Cardiac septum (tissue), 1 donor: ENCODE measurements at places on chromosomes 12 and 14. TPM values are rescaled to one million over a fixed set of nuclear protein-coding genes. Genes with fewer than 3 reads are reported as not detected.

DNA sequence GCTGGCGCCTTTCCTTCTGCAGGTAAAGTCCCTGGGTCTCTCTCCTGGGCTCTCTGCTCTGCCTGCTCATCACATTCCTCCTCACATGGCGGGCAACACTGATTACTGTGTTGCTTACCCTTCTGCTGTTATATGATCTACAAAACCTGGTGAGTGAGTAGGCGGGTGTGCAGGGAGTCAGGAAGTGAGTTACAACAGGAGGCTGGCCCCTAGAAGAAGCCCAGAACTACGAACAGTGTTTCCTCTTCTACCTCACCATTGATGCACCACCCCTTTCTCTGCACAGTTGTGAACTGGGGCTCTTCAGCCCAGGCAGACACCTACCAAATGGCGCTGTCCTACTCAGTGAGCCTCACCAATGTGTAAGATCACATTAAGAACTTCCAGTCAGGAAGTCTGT lies 4.9 kb upstream of the KLHL33 start:
- DNase-seq, result no peak

Gene DTX1
- total RNA-seq, result 2.6 TPM

DNA sequence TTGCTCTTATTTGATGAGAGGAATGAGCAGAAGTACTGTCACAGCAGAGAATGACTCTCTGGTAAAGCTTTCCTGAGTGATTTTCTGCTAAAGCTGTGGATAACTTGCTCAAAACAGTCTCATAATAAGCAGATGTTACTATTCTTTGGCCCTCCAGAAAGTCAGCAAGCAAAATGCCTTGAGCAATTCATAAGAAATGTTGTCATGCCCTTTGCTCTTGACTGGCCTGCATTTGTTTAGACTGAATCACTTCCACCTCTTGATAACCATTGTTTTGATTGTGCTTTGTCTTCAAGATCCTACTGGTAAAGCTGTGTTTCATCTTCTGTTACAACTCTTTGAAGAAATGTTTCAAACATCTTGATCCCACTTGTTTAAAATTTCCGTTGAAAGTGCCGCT lies 457.9 kb upstream of the FOXG1 start:
- DNase-seq, result no peak

DNA sequence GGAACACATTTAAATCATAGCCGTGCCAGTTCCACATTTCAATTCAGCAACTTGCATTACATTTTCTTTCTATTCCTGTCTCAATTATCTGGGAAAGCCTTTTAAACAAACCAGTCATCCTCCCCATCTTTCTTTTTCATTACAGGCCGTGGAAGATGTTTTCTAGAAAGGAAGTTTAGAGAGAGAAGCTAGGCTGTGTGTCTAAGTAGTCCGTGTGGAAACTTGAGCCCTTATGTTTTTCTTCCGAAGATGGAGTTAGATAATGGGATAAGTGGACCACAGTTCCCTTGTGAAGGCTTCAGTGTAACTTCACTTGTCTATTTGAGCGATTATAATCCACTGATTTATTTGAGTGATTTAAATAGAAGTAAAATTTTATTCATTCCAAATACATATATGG lies 12.4 kb upstream of the PPM1H start:
- no peak for DNase-seq

GRCh38 chr12:26813812-26814211 lies 19.2 kb downstream of the ITPR2 start:
- no peak for DNase-seq

- DNase-seq, result no peak
Observed at GRCh38 chr12:86233126-86233525, 23.1 kb downstream of the MGAT4C start.

Gene GPR132
- total RNA-seq, result 0.73 TPM

DNA sequence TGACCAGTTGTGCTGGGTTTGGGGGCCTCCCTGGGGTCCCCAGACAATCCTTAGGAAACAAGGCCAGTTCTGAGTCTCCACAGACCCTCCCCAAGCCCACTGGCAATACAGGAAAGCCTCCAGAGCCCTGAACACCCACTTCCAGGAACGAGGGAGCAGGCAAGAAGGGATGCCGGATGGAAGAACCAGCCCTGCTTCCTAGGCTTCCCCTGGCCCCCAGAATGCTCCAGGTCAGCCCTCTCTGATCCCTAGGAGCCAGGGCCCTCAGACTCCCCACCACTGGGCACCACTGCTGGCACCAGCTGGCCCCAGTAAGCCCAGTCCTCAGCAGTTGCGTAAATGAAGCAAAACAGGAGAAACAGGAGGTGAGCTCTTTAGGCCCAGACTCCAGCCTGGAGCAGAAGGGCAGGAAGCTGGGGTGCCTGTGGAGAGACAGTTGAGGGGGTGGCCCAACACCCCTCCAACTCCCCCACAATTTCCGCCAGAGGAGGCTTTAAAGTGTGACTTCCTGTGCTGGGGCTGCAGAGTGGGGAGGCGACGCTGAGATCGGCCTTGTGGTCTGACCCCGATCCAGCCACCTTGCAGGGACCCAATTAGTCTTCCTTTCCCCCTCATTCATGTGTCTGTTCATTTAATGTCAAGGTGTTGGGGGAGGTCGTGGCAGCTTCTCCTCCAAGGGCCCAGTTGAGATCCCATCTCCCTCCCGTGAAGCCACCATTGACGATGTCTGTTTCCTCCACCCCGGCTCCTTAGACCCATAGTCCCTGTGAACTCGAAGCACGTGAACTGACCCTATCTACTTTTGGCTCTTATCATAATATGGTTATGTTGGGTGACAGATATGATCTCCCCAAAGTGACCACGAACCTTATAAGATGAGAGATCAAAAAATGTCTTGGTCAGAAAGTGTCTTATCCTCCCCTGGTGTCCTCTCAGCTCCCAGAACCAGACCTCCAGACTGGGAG lies 4.7 kb downstream of the TNFRSF1A start:
- no peak for DNase-seq

- DNase-seq, result no peak
Observed at GRCh38 chr12:74963867-74964331, 245.7 kb downstream of the KCNC2 start.

GRCh38 chr14:79411403-79412174 lies 799.7 kb downstream of the DIO2 start:
- no peak for DNase-seq

GRCh38 chr14:79293482-79294177 lies 917.7 kb downstream of the DIO2 start:
- no peak for DNase-seq

GRCh38 chr14:55245657-55246268 lies 25.5 kb upstream of the FBXO34 start:
- DNase-seq, result no peak

GRCh38 chr12:13454991-13455777 lies 258.7 kb downstream of the EMP1 start:
- no peak for DNase-seq

Gene PEX5
- total RNA-seq, result 30.3 TPM

GRCh38 chr12:43337571-43338444 lies 214.2 kb downstream of the ADAMTS20 start:
- DNase-seq, result no peak

DNA sequence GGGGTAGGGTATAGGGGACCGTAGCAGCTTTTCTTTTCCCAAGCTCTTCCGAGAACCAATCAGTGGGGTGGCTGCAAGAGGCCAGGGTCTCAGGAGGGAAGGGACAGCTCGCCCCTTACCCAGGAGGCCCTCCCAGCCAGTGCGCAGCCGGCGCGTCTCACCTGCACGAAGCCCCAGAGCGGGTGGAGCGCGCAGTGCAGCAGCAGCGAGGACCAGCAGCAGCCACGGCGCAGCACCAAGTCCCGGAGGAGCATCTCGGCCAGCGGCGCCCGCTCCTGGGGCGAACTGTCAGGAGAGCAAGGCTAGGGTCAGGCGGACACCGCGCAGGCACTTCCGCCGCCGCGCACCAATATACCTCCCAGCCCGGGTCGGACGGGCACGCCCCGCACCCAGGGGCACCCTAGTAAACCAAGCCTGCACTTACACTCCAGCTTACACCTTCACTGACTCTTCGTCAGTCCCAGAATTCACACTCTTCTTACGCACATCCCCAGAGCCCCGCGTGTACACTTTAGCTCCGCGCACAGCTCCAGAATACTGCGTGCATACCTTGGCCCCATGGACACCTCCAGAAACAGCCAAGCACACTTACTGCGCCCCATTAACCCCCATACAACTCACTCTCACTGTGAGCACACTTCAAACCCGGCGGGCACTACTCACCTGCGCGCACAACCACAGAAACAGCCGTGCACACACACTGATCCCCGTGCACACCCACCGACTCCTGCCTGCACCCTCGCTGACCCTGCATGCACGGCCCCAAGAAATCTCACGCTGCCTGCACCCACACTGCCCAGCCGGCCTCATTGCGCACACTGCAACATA lies 606 bp downstream of the PRIMA1 start:
- DNase-seq, result no peak

Gene SERPINA1
- total RNA-seq, result 6.0 TPM

DNA sequence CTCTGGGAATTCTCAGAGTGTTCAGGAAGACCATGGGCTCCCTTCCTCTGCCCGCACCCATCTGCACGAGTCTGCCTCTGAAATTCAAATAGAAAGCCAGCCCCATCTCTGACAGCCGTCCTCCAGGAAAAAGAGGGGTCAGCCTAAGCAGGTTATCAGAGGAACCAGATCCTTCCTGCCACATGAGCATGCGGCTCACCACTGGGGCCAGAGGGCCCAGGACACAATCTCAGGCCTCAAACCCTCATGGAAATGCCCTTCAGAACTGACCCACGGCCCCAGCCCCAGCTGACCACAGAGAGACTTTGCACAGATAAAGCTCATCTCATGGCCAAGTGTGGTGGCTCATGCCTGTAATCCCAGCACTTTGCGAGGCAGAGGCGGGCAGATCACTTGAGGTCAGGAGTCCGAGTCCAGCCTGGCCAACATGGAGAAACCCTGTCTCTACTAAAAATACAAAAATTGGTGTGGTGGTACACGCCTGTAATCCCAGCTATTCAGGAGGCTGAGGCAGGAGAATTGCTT lies 23.2 kb downstream of the PXN start:
- no peak for DNase-seq

DNA sequence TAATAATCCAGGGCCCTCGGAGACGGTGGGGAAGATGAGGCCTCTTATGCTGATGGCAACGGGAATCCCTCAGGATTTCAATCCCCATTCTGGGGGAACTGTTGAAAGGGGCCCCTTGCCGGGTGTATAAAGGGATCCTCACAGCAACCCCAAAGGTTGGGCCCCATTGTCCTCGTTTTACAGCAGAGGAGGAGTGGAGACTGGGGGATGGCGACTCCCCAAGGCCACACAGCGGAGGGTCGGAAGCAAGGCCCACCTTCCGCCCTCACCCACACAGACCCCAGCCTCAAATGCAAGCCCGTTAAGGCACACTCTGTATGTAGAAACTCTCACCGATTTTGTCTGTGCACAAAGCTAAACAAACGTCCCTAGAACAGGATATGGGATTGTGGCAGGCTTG lies 327.9 kb upstream of the DIO3 start:
- DNase-seq, result no peak

- DNase-seq, result no peak
Observed at GRCh38 chr12:56591961-56592360, 38.2 kb downstream of the BAZ2A start.

Gene KRT75
- not detected for total RNA-seq

Gene NOVA1
- total RNA-seq, result 4.4 TPM

DNA sequence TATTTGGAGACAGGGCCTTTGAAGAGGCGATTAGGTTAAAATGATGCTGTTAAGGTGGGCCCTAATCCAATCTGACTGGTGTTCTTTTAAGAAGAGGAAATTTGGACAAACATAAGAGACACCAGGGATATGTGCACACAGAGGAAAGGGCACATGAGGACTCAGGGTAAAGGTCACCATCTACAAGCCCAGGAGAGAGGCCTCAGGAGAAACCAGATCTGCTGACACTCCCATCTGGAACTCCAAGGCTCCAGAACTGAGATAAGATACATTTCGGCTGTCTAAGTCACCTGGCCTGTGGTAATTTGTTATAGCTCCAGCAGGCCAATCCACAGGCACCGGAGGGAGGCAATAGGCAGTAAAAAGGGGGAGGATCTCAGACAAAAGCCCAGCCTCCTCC lies 48.6 kb downstream of the KICS2 start:
- no peak for DNase-seq

Gene NUAK1
- 66.8 TPM for total RNA-seq

GRCh38 chr14:74620497-74620921 lies 8.5 kb upstream of the LTBP2 start:
- no peak for DNase-seq

Gene AQP2
- not detected for total RNA-seq

Gene USP44
- total RNA-seq, result 0.35 TPM

Gene SERPINA10
- total RNA-seq, result not detected

DNA sequence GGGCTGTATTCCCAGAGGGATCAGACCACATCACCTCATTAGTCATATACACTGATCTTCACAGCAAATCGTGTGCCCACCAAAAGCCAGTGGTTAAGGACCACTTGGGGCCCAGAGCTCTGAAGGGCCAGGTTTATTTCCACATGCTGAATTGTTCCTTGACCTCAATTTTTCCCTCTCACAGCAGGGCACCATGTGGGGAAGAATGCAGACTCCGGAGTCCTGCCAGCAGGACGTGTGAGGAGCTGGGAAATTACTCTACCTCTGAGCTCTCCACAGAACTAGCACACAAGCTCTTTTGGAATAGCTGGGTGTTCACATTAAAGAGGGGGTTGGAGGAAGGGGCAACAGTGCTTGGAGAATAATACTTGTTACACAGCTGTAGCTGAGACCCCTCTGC lies 57.6 kb upstream of the SEL1L start:
- DNase-seq, result no peak

Gene LMNTD1
- total RNA-seq, result 0.51 TPM

GRCh38 chr14:70988452-70988851 lies 81.2 kb downstream of the PCNX1 start:
- no peak for DNase-seq

- DNase-seq, result no peak
Observed at GRCh38 chr14:52356025-52356424, 41.9 kb downstream of the PTGER2 start.

- no peak for DNase-seq
Observed at GRCh38 chr12:65500091-65500900, 221.8 kb downstream of the MSRB3 start.

Gene NYNRIN
- 5.0 TPM for total RNA-seq

Gene BCL2L14
- not detected for total RNA-seq

DNA sequence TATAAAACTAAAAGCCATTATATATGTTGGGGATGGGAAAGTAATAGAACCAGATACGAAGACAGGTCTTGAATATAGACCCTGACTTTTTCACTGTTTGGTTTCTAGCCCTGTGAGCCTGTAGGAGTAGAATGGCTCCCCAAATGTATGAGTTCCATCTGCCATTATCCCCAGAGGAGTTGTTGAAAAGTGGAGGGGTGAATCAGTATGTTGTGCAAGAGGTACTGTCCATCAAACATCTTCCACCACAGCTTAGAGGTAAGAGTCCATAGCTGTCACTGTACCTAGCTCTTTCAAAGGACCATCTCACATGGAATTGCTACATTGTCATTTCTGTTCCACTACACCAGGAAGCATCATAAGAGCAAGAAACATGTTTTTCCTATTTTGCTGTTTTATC lies 1.1 kb downstream of the NCAPD2 start:
- no peak for DNase-seq

Gene PLA2G1B
- total RNA-seq, result not detected

Gene RTN1
- 0.97 TPM for total RNA-seq

Gene AVPR1A
- 1.4 TPM for total RNA-seq

Gene COCH
- 0.97 TPM for total RNA-seq

Gene DLGAP5
- 0.08 TPM for total RNA-seq

Gene OR6C3
- total RNA-seq, result not detected

Gene GCN1
- total RNA-seq, result 39.8 TPM
